ENCODE measurements at places on chromosomes 12 and 14.

- no peak for DNase-seq
These were observed 121.7 kb downstream of the RALGAPA1 start for GRCh38 chr14:35687335-35687939.

DNA sequence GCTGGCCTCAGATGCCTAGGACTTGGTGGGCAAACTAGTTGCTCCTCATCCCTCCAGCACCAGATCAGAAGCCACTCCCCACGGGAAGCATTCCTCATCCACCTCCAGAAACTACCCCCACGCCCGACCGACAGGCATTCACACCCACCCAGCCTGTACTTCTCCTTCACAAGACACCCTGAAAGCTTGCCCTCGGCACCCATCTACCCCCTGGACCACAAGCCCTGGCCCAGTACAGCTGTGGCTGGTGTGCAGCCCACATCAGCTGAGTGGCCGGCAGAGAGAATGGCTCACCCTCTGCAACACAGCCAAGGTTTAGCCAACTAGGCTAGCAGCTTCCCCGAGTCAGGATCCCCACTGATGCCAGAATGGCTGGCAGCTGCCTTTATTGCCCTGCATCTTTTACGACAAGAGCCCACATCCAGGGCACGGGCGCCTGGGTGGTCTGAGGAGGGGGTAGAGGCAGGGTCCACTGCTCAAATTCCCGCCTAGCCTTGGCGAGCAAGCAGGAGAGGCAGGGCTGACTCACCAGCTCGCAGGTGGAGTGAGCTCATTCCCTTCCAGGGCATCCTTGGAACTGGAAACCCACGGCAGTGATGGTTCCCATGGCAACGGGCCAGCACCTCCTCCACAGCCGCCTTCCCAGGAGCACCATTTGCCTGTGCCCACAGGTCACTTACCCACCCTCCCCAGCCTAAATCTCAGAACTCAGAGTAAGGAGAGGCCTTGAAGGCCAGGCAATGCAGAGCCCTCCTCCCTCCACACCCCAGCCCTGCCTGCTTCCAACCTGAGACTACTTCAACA, 17.1 kb downstream of the ACTN1 start:
- DNase-seq = no peak

DNA sequence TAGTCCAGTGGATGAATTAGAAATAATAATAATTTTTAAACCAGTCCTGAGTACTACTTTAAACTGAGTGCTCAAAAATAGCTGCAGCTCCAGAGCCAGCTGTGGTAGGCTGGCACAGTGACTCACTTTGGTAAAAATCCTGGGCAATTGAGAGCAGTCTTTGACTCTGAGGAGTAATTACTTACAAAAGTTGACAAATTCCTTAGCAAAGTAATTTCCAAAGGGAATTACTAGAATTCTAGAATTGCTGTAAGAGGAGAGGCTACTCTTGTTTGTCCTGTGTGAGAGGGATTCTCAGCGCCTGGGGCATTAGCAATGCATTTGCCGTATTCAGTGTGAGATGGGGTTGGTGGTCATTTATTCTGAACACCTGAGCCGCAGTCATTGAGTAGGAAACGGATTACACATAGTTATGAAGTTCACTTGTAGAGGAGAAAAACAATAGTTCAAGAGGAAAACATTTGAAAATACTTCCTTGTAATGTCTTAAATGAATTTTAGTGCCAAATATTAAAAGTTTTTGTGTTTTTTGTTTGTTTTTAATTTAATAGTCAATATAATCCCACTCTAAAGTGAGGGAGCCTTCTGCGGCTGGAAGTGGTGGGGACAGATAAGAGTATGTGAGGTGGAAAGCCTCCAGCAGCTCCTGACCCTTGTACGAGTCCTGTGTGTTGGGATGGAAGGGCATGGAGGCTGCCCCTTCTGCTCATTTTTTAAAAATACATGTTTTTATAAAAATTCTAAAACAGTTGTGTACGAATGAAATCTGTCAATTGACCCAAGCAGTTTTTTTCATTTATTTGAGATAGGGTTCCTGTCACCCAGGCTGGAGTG, 41.9 kb downstream of the EID3 start:
- DNase-seq = no peak

DNA sequence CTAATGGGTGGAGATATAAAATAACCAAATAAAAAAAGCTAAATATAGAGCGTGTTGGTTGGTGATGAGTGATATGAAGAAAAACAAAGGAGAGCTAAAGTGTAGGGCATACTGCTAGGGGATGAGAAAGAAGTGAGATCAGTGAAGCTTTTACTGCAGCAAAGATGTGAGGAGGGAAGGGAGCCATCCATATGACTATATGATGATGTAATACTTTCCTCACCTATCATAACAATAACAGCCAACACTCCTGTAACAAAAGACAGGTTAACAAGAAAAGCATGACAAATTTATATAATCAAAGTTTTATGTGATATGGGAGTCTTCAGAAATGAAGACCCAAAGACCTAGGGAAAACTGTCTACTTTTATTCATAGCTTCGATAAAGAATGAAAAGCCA, 57.4 kb upstream of the LRFN5 start:
- no peak for DNase-seq

DNA sequence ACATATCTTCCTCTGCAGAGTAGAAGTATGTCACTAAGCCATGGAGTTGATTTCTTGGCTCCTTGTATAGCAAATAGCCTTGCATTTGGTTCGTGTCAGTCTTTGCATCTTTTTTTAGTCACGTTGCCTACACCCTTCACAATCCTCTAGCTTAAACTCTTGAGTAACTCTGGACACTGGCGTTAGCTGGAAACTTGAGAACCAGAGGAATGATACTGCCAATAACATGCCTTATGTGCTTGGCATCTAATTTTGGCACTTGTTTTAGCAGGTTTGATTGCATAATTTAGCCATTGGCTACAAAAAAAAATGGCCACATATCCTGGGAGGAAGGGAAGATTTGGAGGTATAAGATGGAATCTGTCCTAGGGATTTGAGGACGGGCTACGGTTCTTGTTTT, 136.2 kb downstream of the ETV6 start:
- DNase-seq = no peak

DNA sequence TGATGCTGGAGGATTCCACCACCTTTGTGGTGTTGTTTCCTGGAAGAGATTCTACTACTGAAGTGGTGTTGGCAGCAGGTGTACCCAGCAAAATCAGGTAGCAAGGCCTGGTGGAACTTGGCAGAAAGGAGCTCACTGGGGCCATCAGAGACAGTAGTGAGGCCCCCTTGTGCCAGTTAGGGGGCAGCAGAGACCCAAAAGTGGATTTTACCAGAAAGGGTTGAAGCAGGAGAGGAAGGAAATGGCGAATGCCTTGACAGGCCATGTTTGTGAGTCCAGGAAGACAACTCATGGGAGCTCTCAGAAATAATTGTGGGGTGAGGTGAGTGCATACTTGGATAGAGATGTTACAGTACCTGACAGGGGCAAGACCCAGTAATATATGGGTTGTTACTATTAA, 137.7 kb upstream of the FGD4 start:
- DNase-seq = no peak

DNA sequence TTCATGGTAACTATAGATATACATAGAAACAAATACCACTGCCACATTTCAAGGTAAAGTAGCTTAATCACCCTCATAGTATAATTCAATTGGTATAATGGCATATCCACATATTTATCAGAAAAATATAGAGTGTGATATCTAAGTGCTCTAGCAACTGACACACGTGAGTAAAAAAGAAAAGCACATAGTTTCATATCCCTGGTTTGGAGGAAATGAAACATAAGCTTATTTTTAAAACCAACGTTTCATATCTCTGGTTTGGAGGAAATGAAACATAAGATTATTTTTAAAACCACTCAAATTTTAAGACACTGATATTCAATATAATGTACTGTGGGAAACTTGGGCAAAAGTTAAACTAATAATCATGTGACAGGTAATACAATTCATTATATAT, 2.1 kb downstream of the OR6C70 start:
- no peak for DNase-seq

DNA sequence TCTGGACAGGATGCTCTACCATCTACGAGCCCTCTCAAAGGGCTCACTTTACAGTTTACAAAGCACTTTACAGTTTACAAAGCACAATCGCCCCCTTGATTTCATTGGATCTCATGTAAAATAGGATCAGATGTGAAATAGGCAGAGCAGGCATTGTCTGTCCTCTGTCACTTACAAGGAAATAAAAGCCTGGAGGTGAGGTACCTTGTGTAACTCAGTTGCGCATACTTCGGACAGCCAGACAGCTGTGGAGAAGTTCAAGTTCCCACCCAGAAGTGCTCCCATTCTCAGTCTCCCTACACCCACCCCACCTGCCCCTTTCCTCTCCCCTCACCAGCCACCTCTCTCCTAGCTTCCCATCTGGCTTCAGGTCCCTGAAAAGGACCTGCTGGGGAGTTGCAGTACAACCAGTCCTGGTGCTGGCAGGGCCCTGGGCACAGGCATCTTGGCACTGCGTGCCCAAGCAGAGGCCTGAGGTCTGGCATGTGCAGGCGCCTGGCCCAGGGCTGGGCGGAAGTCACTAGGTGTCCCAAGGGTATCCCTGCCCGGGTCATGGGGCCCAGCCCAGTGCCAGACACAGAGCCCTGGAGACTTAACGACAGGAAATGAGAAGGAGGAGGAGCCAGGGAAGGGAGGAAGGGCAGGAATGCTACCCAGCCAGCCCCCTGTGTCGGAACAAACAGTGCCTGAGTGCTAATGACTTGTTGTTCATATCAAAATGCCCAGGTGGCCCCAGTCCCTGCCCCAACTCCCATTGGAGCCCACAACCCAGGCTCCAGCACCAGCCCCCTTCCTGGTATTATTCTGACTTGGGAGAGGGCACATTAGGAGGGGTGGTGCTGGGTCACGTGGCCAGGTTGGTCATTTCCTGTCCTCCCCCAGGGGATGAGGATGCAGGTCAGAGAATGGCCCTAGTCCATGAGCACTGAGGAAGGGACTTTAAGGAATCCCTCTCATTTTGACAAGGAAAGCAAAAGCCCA, 5.4 kb downstream of the RAPGEF3 start:
- no peak for DNase-seq

DNA sequence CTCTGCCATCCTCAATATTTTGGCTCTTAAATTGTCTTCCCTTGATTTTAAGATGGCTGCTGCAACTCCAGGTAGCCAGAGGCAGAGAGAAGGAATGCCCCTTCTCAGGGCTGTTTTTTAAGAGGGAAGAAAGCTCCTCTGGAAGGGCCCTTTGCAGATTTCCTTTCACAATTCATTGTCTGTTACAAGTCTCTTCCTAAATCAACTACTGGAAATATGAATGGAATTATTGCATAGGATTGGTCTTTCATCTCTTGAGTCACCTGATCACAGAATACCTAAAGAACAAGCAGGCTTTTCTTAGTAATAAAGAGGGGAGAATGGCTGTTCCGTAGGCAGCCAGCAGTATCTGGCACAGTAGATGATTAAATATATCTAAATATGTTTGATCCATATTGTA, 118.5 kb downstream of the ANO6 start:
- no peak for DNase-seq

- DNase-seq = no peak
These were observed 27.5 kb upstream of the DENND5B start for GRCh38 chr12:31618228-31619025.

DNA sequence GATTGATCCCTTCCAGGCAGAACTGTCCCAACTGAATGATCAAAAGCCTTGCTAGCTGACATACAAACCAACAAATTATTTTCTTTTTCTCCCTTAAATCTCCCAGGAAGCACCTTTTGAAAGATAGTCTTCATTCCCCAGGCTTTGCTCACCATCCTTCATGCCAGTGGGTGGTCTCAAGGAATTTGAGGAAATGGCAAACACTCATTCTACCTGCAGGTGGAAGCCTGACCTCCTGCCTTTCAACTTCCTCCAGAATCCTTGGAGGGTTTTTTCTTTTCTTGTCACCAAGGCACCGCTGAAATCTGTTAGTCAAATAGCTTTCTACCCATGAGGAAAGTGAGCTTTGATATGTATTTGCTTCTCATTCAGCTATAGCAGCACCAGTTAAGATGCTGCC, 128.5 kb downstream of the WIF1 start:
- DNase-seq = no peak

DNA sequence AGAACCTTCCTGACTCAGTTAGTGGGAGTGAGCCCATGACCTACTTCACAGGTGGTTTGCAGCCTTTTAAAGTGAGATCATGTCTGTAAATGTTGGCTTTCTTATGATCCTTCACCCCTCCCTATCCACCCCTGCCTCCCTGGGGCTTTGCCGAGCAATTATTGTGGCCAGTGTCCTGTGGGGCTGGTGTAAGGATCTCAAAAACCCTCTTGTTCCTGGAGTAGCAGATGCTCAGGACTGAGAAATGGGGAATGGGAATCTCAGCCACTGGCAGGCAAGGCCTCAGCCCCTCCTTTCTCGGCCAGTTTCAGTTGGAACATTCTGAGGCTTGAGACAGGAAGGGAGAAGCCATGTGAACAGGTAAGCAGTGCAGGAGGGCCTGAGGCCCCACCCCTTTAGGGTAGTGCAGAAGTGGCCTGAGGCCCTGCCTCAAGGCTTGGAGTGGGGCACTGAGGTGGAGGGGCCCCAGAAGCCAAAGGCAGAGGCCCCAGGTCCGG, 53.8 kb downstream of the PLEKHG3 start:
- no peak for DNase-seq

DNA sequence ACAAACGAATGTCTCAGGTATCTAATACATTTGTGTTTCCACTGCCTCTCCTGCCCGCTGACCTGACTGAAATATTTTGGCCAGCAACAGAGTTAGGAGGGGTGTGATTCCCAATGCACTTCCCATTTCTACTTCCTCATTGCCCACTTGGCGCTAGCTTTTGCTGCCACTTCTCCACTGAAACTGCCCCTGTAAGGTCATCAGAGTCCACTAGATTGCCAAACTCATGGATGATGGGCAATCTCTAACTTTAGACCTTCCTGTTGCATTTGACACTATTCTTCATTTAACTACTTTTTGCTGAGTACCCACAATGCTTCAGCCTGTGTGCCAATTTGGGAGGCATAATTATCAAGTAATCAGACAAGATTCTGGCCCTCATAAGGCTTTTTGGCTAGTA, 40.8 kb downstream of the GPR65 start:
- no peak for DNase-seq

GRCh38 chr14:64196056-64196455, 98.1 kb downstream of the ESR2 start:
- no peak for DNase-seq

GRCh38 chr14:93993382-93993781, 3.7 kb upstream of the CCDC197 start:
- no peak for DNase-seq

- no peak for DNase-seq
These were observed 4.8 kb downstream of the CKB start for GRCh38 chr14:103517721-103518421.
